GM12864 (cell line): ENCODE measurements at places on chromosomes 5 and 9.

DNA sequence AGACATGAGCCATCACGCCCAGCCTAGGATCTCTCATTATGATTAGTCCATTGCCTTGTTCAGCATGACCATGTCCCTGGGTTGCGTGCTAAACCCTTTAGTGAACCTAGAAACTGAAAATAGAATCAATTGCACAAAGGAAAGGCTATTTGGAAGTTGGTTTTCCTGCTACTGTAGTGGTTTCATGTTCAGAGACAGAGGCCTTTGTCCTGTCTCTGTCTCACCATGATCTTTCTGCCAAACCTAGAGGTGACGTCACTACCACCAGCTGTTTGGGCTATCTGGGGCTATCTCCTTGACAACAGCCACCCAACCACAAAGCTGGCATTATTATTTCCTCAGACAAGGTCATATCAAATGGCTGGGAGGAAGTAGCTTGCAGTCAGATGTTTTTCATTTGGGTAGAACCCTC, 4.0 kb upstream of the CDK5RAP2 start:
- no peak for DNase-seq

- peak; percentile 21 for DNase-seq
Observed at GRCh38 chr9:5832071-5832537, 813 bp downstream of the ERMP1 start.

DNA sequence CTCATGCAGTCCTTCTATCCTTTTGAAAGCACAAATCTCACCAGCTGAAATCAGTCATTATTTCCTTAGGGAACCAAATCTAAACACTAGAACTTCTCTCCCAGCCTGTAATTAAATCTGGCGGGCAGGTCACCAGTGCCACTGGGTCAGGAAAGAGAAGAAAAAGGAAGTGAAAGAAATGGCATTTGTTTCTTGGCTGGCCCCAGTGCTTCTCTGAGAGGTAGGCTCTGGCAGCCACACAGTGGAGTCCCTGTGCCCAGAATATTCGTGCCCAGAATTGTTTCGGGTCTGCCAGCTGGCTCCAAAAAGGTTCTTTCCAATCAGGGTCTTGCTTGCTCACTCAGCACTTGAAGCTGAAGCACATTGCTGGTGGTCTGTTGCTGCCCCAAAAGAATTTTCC, 133.9 kb upstream of the MTAP start:
- no peak for DNase-seq

DNA sequence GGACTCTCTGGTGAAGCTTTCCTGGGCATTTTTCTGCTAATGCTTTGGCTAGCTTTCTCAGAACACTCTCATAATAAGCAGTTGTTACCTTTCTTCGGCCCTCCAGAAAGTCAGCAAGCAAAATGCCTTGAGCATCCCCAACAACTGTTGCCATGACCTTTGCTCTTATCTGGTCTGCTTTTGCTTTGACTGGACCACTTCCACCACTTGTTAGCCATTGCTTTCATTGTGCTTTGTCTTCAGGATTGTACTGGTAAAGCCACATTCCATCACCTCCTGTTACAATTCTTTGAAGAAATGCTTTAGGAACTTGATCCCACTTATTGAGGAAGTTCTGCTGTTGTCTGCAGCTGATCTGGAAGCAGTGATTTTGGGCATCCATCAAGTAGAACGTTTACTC, 35.7 kb downstream of the RAD50 start:
- no peak for DNase-seq

GRCh38 chr9:110947491-110948044, 90.7 kb downstream of the LPAR1 start:
- no peak for DNase-seq

- DNase-seq, result no peak
Observed at GRCh38 chr5:97752871-97753270, 569.8 kb upstream of the RIOK2 start.

- no peak for DNase-seq
Observed at GRCh38 chr5:147156012-147156411, 78.8 kb upstream of the STK32A start.

DNA sequence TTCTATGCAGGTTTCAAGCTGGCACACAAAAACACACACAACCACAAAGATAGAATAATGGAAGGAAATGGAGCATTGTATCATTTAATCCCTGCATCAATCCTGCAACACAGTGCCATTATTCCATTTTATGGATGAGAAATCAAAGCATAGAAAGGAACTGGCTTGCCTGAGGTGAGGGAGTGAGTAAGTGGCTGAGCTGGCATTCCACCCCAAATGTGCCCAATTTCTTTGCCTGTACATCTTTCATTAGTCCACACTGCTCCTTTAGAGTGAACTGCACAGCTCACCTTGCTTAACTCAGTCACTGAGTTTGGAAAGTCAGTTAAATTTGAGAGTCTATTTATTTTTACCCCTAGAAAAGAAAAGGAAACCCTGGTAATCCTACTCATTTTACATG, 28.9 kb downstream of the ZNF366 start:
- no peak for DNase-seq

DNA sequence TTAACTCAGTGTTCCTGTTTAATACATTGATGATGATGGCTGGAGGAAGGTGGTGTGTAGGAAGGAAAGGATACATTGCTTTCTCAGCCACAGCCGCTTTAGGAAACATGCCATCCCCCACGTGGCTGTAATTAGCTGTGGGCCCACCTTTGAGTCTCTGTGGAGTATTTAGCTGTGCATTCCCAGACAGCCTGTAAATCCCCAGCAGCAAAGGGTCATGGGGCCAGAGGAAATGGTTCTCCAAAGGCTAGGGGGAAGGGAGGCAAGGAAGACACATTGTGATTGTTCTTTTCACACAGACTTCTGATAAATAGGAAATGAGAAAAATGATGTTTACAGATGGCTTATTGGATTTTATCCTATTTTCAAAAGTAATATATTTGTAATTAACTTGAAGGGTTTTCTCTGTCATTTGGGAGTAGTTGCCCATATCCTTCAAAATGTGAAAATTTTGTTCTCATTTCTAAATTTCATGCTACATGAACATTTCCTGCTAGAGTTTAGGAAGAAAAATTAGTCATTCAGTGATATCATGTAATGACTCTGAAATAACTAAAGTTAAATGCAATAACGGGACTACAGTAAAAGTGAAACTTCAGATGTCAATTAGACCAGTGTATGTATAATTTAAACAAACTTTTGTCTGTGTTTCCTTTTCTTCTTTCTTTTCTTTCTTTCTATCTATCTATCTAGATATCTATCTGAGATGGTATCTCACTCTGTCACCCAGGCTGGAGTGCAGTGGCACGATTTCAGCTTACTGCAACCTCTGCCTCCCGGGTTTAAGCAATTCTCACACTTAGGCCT, 24.3 kb upstream of the F2R start:
- no peak for DNase-seq

- DNase-seq, result no peak
Observed at GRCh38 chr9:91192381-91193086, 169.2 kb downstream of the AUH start.

DNA sequence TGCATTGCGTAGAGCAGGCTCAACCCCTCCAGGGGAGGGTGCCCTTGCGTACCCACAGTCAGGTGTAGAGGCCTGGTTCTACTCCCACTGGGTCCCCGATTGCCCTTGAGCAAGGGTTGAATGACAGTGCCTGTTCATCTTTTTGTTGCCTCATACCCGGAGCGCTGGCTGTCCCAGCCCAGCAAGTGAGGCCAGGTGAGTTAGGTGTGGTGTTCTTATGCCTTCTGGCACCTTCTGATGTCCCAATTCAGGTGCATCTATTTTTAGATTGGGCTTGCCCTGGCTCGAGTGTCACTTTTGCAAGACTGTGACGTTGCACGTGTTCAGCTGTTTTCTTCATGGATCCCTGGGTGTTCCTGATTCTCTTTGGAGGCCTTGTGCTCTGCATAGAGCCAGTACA, 257.8 kb downstream of the GOLPH3 start:
- DNase-seq, result no peak

- DNase-seq, result no peak
Observed at GRCh38 chr5:5374009-5374715, 48.3 kb upstream of the ICE1 start.

GRCh38 chr5:168348084-168348414, 56.6 kb downstream of the WWC1 start:
- DNase-seq, result no peak

- no peak for DNase-seq
Observed at GRCh38 chr5:59412428-59412827, 481.1 kb downstream of the PDE4D start.

DNA sequence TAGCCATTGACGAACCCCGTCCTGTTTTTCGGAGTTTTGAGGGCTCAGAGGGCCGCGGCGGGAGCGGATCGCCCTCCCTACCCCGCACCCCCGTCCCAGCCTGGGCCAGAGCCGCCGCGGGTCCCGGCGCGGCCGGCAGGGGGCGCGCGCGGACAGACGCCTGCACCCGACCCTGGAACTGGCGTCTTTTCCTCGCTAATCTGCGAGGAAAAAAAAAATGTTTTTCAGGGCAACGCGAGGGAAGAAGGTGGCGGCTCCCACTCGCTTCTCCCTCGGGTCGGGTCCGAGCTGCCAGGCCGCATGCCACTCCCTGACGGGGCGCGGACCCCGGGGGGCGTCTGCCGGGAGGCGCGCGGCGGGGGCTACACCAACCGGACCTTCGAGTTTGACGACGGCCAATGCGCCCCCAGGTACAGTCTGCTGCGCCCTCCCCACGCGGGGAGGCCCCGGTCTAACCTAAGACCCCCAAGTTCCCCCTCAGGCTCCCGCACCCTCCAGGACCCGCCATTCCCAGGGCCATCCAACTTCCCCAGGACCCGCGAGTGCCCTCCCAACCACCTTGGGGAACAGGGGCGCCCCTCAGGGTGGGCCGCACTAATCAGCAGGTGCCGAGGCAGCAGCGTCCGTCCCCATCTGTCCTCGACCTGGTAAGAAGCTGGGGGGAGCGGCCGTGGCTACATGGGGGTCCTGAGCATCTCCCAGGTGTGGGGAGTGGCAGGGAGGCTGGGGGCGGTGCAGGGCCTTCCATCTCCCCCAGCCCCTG, at the start of gene KCNT1:
TSS of gene KCNT1 (plus strand) at position 227 of the 763 bp plus-strand sequence. CDS start at position 301, 74 bp downstream.
- no peak for DNase-seq

DNA sequence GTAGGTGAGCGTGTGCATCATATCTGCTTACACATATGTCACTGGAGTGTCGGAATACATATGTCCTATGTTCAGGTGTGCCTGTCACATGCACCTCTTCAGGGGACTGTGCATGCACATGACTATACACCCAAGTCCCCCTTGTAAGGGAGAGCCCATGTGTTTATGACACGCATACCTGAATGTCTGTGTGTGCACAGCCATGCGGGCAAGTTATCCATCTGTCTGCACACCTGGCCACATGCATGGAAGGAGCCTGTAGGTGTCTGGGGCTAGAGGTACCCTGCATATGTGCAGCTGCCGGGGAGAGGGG, 622 bp upstream of the RGS14 start:
- DNase-seq, result no peak

- DNase-seq, result no peak
Observed at GRCh38 chr5:22852807-22853660, at the start of gene CDH12. CDH12 (minus strand) TSS chr5:22853344.

DNA sequence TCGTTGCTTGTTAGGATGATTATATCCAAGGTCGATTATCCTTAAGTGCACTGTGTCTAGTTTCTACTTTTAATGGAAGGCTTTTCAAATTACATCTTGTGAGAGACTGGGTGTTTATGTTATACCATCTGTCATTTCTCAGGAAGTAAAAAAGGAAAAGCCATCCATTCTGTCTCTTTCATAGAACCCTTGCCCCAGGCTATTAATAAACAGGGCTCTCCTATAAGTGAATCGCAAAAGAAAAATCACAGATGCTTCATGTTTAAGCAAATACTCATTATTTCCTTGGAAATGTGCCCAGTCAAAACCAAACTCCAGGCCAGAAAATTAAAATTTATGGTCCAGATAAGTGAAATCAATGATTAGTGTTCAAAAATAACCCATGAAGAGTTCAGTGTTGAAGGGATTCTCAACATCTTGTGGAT, 58.1 kb downstream of the STARD4 start:
- no peak for DNase-seq

GRCh38 chr5:116097301-116097700, 12.5 kb downstream of the COMMD10 start:
- no peak for DNase-seq

DNA sequence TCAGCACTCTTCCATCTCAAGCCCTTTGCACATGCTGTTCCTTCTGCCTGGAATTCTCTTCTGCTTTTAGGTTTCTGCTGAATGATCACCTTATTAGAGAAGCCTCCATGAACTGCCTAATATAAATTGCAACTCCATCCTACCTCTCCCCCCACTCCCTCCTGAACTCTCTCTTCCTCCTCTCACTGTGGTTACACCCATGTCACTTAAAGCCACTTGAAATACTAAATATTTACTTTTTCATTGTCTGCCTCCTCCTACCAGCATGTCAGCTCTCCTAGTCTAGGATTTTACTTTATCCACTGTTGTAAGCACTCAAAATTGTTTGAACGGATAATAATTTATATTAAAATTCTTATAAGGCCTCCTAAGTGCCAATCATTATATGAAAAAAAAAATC, 43.8 kb downstream of the ACTL7B start:
- no peak for DNase-seq

- no peak for DNase-seq
Observed at GRCh38 chr5:36230151-36230790, 11.5 kb downstream of the NADK2 start.

DNA sequence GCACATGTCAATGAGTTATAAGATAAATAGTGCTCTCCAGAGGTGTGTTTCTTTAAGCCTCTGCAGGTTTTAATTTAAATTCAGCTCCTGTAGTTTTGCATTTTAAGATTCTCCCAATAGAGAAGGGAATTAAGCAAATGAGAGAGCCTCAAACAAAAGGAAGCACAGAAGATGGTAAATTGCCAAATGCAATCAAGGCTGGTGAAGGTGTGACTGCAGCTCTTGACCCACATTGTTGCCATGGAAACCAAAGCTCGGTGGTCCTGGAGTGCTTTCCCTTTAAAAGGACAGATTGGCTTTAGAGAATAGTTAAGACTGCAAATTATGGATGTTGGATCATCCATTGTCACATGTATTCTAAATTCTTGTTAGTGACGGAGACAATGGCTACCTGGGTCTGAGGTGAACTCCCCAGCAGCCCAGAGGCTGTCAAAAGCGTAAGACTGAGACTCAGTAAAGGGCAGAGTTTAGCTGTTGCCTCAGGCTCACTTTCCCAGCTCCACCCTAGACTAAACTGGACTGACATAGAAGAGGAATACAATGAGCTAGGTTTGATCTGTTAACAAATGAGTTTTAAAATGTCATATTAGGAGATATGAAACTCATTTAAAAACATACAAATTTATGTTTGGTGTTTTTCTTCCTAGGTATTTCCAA, 12.3 kb downstream of the GAPT start:
- DNase-seq, result no peak

DNA sequence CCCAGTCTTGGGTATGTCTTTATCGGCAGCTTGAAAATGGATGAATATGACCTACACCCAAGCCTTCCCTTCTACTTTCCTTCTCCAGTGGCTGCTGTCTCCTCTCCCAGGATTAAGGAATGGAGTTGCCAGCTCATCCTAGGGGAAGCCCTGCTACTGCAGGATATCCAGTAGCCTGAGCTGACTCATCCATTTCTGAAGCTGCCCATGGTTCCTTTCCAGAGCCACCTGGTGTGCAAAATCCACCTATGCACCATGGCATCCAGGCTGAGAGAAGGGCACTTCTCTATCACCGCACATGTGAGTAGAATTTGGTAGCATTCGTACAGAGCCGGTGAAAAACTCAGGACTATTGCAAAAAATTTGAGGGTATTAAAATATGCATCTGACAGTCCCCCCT, 290.8 kb downstream of the YTHDC2 start:
- no peak for DNase-seq

GRCh38 chr5:55140908-55141665, 18.9 kb upstream of the GPX8 start:
- no peak for DNase-seq

GRCh38 chr9:69044240-69045219, 9.0 kb downstream of the FXN start:
- no peak for DNase-seq
